ENCODE measurements at places on chromosomes 5 and 9.

GRCh38 chr9:69452110-69452782, 127.2 kb downstream of the ENTREP1 start:
- no peak for DNase-seq

DNA sequence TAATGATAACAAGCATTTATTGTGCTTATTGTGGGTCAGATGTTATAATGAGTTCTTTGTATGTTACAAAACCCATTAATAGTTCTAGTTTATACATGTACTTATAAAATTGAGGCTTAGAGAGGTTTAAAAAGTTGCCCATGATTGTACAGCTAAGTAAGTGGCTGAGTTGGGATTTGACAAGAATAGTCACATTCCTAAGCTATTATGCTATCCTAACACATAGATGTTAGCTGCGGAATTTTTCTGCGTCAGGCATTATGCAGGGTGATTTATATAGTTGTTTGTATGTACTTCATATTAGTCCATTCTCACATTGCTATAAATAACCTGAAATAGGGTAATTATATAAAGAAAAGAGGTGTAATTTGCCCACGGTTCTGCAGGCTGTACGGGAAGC, 12.5 kb downstream of the COMMD10 start:
- no peak for DNase-seq

- no peak for DNase-seq
These were observed 969.2 kb downstream of the CDH18 start for GRCh38 chr5:19018822-19019221.

DNA sequence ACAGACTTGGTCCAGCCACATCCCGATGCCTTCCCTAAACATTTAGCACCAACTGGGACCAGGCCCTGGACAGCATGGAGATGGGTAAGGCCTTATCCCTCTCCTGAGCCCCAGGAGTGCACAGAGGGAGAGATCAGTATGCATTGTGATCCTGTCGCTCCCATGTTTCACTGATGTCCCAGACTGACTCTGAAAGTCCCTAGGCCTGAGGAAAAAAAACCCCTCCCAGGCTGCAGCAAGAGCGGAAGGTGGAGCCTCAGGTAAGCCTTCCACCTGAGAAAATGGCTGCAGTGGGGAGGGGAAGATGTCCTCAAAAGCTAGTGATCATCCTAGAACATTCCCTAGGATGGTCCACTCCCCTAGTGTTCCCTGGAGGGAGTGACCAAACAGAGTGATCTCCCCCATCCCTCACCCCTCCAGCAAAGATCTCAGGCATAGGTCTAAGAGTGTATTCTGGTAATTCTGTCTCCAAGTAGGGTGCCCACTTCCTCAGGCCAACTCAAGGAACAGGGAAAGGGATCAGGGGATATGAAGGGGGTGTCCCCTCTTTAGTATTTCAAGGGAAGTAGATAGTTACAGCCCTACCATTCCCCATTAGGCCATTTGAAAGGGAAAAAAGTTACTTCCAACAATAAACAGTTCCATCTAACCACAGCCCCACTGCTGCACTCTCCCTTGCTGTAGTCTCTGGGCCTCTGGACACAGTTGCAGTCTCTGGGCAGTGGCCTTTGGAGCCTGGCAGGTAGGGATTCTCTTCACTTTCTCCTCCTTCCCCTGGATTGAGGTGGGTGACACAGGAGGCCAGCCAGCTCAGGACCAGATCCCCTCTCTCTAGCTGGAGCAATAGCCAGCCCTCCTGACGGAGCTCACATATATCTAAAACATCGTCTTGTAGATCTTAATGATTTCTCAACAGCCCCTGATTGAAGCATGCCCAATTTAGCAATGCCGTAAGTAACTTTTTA, 6.8 kb upstream of the CXXC5 start:
- DNase-seq, result no peak

DNA sequence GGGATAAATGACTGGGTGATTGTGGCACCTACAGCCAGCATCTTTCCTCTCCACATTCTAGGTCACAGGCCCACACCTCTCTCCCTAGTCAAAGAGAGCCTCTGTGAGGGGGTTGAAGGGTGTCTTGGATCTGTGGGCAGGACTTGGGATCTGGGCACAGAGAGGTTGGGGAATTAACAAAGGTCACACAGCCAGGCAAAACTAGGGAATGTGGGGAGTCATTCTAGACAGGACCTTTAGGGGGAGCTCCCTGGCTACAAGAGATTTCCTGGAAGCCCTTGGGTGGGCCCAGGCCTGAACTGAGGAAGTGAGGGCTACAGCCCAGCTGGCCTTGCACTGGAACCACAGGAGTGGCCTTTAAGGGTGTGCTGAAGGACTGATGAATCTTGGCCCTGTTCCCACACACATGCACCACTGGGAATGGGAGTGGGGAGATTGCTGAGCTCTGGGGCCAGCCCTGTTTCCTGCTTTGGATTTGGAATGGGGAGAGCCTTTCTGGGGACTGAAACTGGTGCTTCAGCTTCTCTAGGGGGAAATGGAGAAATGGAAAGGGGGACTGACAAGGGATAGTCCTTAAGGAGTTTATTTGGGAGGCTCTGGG, 12.4 kb upstream of the CXXC5 start:
- no peak for DNase-seq

DNA sequence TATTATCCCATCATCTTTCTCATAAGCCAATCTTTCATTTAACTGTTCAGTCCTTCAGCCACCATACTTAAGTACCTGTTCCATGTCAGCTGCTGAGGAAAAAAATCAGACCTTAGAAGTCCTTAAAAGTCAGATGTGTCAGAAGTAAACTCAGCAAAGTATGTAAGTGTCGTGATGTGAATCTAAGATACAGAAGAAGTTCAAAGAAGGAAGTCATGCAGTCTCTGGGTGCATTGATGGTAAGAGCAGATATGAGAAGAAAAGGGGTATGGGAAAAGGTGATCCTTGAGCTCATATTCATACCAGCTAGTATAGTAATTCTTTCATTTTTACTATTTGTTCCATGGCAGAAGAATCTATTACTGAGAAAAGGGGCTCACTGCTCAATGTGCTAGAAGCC, 259.4 kb upstream of the CD180 start:
- no peak for DNase-seq

- no peak for DNase-seq
These were observed 33.4 kb downstream of the POLK start for GRCh38 chr5:75545131-75545530.

- no peak for DNase-seq
These were observed 25.5 kb downstream of the ESM1 start for GRCh38 chr5:54959673-54960418.

- no peak for DNase-seq
These were observed 153.4 kb upstream of the POU5F2 start for GRCh38 chr5:93894601-93895354.
